ENCODE measurements at places on chromosomes 2 and 18.

GRCh38 chr18:63061303-63061702, 258.3 kb downstream of the BCL2 start:
- DNase-seq, result no peak

GRCh38 chr18:61901323-61901986, 8.6 kb upstream of the RNF152 start:
- DNase-seq, result no peak

DNA sequence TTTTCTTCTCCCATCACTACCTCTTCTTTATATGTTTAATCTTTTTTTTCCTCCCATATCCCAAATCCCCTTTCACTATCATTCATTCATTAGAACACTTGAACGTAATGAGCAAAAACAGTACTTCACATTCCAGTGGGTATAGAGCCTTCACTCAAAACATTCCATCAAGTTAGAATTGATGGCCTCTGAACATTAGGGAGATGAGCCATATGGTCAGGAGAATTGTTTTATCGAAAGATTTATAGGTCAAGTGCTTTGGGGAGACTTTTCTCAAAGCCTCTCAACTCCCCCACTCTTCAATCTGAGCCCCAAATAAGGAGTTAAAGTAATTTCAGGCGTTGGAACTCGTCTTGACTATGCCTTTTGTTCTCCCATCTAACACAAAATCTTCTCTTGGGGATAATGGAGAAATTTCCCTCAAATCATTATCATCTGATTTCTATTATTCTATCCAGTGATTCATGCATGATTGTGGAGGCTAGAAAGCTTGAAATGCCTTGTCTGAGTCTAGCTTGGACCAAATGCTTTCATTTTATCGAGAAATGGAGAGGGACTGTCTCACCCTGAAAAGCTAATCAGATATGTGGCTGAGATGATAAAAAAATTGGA, 79.2 kb downstream of the KIAA2012 start:
- no peak for DNase-seq

DNA sequence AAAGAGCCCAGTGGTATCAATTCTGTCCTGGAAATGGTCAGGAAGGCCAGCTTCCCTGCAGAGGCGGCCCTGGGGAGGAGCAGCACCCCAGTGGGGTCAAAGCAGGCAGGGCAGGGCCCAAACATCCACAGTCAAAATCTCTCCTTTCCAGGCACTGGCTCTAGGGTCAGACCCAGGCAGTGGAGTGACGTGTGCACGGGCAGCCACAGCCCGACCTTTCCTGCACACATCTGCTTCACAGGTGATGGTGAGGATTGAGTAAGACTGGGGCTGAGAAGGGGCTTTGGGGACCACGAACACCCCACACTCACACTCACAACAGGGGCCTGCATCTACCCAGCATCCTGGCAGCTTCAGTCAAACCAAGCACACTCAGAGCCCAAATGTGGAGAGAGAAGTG, 97.8 kb upstream of the GLI2 start:
- no peak for DNase-seq

- no peak for DNase-seq
Observed at GRCh38 chr2:74373221-74373676, 6.9 kb downstream of the DCTN1 start.

DNA sequence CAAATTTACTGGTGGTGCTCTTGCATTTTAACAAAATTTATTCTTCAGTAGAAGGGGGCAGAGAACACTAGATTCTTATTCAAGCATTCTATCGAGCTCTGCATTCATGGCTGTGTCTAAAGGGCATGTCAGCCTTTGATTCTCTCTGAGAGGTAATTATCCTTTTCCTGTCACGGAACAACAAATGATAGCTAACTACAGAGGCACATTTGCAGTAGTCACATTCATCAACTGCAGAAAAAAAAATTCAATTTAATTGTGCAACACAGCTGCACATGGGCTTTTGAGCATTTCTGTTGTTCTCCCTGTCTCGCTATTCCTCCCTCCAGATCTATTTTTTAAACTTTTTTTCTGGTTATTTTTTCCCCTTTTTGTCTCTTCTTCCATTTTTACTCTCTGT, 13.0 kb upstream of the DLX1 start:
- DNase-seq, result no peak

- DNase-seq, result no peak
Observed at GRCh38 chr2:10467401-10467800, 19.3 kb upstream of the ODC1 start.

- no peak for DNase-seq
Observed at GRCh38 chr2:219266886-219267285, 12.3 kb upstream of the DNAJB2 start.

DNA sequence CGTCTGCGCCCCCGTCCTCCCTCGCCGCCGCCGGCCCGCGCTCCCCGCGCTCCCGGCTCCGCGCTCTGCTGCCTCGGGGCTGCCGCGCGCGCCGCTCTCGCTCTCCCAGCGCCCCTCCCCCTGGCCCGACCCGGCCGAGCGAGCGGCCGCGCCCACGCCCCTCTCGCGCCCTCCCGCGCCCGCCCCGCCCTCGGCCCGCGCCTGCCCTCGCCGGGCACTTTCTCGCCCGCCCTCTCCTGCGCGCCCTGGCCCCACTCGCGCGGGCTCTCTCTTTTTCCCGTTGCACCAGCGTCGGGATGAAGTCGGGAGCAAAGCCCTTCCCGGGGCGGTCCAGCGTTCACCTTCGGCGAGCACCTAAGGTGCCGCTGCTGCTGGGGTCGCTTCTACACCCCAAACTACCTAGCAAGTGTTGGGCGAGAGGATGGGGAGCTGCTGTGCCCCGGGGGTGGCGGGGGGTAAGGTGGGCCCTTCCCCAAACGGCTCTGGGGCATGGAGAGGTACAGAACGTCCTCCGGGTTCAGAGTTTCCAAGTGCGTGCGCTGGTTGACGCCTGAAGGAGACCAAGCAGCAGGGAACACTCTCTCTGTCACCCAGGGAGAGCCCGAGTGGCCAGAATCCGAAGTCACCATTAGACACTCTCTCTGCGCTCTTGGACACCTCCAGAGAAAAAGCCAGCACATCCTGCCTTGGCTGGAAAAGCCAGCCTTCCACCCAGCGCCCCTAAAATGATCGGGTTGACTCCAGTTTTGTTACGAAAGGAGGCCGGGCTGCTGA, at the start of gene COLEC12:
Gene COLEC12, minus strand, starts transcription at position 70 of the 774 bp plus-strand sequence. CDS start 187 bp downstream, outside the sequence.
- no peak for DNase-seq

GRCh38 chr2:70627211-70627898, 73.7 kb upstream of the TGFA start:
- no peak for DNase-seq

GRCh38 chr2:205022841-205023240, 477.6 kb downstream of the PARD3B start:
- no peak for DNase-seq

GRCh38 chr18:77635451-77635850, 385.8 kb downstream of the GALR1 start:
- no peak for DNase-seq

- DNase-seq, result no peak
Observed at GRCh38 chr2:211270257-211270656, 713.9 kb downstream of the CPS1 start.

DNA sequence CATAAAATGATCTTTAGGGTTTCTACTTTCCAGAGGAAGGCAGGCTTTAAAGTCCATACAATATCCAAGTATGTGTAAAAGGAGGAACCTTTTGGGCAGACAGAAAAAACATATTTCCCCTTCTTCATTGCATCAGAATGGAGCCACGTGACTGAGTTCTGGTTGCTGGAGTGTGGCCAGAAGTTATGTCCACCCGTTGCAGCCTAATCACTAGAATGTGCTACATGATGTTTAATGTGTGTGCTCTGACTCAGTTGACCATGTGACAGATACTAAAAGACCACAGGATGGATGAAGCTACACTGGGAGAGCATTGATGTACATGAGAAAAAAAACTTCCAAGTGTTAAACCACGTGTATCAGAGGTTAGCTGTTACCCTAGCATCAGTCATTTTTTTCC, 460.9 kb downstream of the RIT2 start:
- no peak for DNase-seq

DNA sequence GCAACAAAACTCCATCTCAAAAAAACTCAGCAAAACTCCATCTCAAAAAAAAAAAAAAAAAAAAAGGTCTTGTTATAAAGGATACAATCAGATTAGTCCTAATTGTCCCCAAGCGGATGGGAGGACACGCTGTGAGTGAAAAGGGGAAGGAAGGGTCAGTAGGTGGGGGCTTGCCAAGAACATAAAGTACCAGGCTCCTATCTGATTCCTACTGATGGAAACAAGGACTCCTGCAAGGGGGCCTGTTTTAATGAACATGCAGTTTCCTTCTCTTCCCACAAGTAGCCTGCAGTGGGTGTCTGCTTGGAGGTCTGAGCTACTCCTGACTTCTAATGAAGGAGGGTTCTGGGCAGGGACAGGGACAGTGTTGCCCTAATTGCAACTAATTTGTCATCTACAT, 7.9 kb downstream of the SCG2 start:
- DNase-seq, result no peak

DNA sequence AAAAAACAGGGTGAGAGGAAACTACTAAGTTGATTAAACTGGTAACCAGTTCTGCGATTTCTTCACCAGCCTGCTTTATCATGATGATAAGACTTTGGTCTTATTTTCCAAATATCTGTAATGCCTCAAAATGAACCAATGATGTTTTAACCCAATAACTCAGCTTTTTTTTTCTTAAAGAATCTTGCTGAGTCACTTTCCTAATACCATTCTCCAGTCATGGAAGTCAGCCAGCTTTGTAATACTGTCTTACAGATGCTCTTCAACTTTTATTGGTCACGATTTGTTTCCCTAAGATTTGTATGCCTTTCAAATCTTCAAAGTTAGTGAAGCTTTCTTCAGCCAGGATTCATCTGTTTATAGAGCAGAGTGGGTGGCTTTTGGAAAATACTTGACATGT, 47.7 kb upstream of the SMIM21 start:
- DNase-seq, result no peak

- no peak for DNase-seq
Observed at GRCh38 chr2:126599062-126599461, 56.9 kb upstream of the GYPC start.
